ENCODE measurements at places on chromosomes 7 and 10.

DNA sequence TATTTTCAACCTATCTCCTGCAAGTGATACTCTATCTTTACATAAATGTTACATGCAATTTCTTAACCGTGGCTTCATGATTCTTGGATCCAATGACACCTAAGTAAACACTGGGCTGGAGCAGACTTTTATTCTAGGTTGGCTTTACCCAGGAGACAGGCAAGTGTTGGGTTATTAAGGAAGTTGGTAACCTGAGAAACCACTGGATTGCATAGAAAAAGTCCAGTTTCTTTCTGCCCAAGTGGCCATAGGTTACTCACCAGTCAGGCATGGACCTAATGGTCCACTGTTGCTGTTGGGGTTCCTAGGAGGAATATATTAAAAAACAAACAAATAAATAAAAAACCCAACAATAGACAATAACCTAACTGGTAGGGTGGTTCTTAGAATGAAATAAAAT is 112.8 kb downstream of the SEMA3D start:
- DNase-seq = no peak

- no peak for DNase-seq
Measured at GRCh38 chr7:40694991-40695390, 560.2 kb downstream of the SUGCT start.

DNA sequence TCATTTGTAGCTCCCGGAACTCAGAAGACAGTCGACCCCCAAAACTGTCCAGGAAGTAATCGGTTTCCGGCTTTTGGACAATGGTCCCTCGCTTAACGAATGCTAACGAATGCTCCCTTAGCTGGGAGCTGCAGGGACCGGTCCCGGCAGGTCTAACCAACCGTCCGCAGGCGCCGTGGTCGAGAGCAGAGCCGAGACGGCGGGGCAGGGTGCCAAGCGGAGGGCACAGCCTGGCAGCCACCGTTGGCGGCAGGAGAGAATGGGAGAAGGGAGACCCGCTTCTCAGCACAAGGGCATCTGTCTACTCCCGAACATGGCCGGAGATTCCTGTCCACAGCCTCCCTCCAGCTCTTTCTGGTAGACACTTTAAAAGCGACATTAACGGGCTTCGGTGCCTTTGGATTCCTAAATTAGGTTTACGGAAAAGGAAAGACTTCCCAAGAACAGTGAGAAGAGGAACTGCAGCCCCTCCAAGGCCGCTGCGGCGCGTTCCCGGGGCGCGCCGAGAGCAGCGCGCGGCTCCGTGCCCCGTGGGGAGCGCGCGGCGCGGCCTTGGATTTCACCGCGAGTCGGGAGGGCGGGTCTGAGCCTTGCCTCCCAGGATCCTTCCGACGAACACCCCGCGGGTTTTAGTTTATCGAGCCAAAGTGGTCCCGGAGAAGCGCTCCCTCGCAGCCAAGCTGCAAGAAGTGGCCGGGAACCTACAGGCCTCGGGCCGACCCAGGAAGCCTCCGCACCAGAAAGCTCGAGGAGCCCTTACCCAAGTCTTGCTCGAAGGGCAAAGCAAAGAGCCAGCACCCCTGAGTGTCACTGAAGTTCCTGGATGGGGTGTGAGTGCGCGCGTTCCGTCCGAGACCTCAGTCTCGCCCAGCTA is 3.6 kb upstream of the TBX20 start:
- no peak for DNase-seq

GRCh38 chr10:126904516-126904817 is 761 bp upstream of the DOCK1 start:
- DNase-seq = no peak

DNA sequence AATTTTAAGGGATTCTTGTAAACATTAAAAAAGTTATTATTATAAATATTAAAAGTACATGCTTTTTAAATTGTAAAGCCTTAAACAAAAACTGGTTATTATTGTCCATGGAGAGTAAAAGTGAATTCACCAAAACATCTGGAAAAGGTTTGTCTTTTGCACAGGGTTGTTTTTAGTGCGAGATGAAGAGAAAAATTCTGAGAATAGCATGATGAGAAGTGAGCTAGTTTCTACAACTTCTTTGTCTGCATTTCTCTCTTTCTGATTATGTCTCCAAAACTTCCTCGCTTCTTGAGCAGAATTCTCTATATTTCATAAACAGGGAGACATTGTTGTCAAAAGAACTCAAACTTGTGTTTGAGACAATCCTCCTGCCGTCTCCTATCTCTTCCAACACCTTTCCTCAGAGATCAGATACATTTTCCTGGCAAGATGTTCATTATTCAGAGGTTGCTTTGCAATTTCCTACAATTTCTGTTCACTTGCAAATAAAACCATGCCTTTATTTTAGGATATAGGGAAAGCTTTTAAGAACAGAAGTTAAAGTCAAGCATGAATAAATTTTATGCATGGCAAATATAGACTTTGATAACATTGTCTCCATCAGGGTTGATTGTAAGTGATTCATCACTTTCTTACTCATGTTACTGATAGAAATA is 372.1 kb upstream of the NPVF start:
- DNase-seq = no peak

- DNase-seq = no peak
Measured at GRCh38 chr7:95592570-95592969, 3.7 kb downstream of the PDK4 start.

DNA sequence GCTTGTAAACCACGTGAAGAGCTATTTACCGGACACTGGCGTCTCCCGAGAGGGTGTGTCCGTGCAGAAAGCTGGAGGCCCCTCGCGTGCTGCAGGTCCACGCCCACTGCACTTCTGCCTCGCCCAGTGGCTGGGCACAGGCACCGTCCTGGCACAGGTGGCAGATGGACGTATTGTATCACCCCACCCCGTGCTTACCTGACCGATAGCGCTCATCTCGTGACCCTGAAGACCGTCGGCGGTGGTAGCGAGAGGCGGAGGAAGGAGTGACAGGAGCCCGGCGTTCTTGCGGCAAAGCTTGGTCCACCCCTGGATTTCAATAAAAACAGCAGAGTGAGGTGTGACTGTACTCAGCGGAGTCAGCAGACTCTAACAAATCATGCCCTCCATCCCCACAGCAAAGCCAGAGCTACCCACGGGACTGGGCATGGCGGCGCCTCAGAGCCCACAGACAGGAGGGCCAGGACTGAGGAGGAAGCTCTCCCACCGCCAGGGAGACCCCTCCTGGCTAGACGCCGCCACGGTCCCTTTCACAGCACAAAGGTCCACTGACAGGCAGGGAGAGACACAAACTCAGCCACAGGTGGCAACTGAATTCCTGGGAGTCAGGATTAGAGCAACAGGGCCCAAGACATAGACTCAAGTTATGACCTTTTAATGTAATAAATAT is 217.1 kb downstream of the DIP2C start:
- no peak for DNase-seq

- DNase-seq = no peak
Measured at GRCh38 chr7:141074162-141074991, 513 bp downstream of the TMEM178B start.

DNA sequence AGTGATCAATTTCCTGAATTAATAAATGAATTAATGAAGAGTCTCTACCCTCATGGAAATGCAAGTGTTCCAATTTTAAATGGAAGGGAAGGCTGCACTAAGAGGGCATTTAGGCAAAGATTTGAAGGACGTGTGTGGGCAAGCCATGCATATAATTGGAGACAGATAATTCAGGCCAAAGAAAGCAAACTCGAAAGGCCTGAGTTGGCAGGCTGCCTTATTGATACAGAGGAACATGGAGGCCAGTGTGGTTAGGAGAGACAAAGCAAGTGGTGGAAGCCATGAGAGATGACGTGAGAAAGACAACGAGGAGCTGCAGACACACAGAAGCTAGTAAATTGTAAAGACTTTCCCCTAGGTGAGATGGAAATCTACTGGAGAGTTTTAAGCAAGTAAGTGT is 15.4 kb upstream of the PCLO start:
- no peak for DNase-seq

- DNase-seq = no peak
Measured at GRCh38 chr10:71365366-71365765, 31.4 kb upstream of the CDH23 start.

DNA sequence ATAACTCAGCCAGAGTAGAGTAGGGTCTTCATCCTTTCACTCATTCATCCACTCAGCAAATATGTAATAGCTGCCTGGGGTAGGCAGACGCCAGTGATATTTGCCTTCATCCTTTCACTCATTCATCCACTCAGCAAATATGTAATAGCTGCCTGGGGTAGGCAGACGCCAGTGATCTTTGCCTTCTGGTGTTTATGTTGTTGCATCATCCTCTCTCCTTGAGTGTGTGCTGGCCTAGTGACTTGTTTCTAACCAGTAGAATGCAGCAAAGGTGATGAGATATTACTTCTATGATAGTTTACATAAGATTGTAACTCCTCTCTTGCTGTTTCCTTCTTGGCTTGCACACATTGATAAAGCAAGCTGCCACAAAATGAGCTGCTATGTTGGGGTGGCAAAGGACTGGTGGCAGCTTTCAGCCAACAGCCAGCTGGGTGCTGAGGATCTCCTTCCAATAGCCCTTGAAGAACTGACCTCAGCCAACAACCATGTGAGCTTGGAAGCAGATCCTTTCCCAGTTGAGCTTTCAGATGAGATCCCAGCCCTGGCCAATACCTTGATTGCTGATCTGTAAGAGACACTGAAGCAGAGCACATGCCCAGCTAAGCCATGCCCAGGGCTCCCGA is 23.2 kb upstream of the MTPN start:
- DNase-seq = no peak

DNA sequence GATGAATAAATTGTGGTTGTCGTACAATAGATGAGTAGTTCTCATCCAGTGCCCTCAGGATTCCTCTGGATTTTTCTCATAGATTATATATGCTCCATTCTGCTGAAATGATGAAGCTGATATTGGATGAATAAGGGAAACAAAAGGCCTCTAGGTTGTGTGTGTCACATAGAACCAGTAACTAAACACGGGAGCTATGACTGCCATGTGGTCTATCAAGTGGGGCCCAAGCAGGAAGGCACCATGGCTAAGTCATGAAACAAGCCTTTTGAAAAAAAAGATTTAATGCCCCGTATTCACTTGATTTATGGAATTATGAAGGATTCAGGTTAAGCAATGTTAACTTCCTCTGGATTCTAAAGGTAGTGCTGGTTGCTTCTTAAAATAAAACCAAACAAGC is 225.1 kb downstream of the TCF7L2 start:
- no peak for DNase-seq

DNA sequence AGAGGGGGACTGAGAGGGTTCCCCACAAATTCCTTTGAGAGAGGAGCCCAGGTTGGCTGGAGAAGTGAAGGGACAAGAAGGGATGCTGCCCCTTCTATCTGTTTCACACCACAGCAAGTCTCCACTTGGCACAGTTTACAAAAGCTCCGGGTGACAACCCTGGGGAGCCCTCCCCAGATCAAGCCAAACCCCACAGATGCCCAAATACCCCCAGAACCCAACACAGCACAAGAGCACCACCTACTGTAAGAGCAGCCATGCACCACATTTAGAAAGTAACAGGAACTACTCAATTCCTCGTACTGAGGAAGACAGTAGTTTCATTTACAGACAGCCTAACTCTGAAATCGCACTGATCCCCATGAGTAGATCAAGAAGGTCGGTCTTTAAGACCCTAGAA is 67.8 kb upstream of the ATP6V0A4 start:
- DNase-seq = no peak

- no peak for DNase-seq
Measured at GRCh38 chr10:110321869-110322620, 17.3 kb upstream of the SMNDC1 start.

DNA sequence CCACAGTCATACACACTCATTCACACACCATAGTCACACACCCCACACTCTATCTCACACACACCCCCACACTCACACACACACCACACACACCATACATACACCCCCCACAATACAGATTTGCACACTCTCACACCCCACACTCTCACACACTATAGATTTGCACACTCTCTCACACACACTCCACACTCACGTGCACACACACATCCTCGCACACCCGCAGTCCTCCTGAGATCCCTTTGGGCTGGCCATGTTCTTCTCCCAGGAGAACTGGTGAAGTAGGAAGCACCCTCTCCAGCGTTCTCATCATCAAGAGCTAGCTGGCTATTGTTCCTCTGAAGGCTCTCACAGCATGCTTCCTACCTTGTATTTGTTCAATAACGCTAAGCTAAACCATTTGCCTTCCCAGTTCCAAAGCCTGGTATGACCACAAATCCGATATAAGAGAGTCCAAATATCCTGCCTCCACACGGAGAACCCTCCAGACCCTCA is 86.2 kb downstream of the HECW1 start:
- DNase-seq = no peak

DNA sequence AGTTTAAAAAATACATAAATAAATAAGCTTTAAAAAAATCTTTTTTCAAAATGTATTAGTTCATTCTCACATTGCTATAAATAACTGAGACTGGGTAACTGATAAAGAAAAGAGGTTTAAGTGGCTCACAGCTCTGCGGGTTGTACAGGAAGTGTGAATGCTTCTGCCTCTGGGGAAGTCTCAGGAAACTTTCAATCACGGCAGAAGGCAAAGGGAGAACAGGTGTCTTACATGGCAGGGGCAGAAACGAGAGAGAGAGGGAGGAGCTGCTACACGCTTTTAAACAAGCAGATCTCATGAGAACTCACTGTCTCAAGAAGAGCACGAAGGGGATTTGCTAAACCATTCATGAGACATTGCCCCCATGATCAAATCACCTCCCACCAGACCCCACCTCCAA is 114.6 kb downstream of the DNAJC1 start:
- no peak for DNase-seq

DNA sequence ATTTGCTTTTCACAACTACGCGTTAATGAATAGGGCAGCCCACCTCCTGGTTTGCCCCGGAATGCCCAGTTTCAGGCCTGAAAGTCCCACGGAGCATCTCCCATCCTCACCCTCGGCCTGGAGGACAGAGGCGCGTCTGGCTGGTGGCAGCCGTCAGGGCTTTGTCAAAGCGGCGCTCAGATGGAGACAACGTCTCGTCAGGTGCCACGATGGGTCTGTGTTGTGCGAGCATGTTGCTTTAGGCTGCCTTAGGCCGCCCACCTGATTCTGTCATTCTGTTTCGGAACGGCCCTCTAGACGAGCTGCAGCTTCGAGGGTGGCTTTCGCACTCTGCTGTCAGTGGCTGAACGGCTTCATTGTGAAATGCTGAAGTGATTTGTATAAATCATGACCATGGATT is 39.4 kb upstream of the CFAP46 start:
- no peak for DNase-seq

- DNase-seq = no peak
Measured at GRCh38 chr10:33087152-33087551, 129.1 kb upstream of the ITGB1 start.

DNA sequence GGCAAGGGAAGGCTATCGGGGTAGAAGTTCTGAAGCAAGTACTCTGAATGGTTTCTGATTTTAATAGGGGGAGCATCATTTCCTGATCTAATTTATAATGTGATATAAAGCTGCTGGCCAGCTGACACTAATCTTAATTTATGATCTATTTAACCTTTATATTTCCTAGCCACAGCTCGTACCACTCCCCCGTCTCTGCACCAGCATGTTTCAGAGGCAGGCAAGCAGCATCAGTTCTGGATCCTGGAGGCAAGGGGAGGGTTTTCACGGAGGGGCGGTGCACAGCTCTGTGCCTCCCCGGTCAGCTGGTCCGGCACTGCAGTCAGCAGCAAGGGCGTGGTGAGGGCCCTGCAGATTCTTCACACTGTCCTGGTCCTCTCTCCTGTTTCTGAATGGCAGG is 30.0 kb downstream of the MGMT start:
- no peak for DNase-seq

- DNase-seq = no peak
Measured at GRCh38 chr10:133022776-133023100, 65.0 kb upstream of the ADGRA1 start.

All from activated naive CD4-positive, alpha-beta T cell (primary cell).